Upper lobe of left lung (tissue), 6 donors: ENCODE measurements at places on chromosomes 3 and 15. TPM values are rescaled to one million over a fixed set of nuclear protein-coding genes. Genes with fewer than 3 reads are reported as not detected.

PGBD4 gene
- total RNA-seq = 0.55 TPM

STXBP5L gene
- not detected for total RNA-seq

WDR72 gene
- 2.1 TPM for total RNA-seq

RLBP1 gene
- not detected for total RNA-seq

SYNPR gene
- total RNA-seq = not detected

CCR8 gene
- total RNA-seq = not detected

ATP13A5 gene
- total RNA-seq = 0.66 TPM

MUC4 gene
- total RNA-seq = 4.6 TPM

PPARG gene
- total RNA-seq = 52.4 TPM

TRPM1 gene
- not detected for total RNA-seq

GRCh38 chr3:43043071-43043766 is 62.7 kb downstream of the POMGNT2 start:
- no peaks in the 10 kb centered on the region for H3K36me3 ChIP-seq
- H3K4me3 ChIP-seq = no peak overlapping the region
- no peaks in the 10 kb centered on the region for H3K27me3 ChIP-seq
- no peak overlapping the region for H3K27ac ChIP-seq
- H3K4me1 ChIP-seq = no peaks in the 10 kb centered on the region

- no peaks in the 10 kb centered on the region for H3K36me3 ChIP-seq
- no peak overlapping the region for H3K4me3 ChIP-seq
Measured at GRCh38 chr3:53585627-53586026, 91.2 kb downstream of the CACNA1D start.

DNA sequence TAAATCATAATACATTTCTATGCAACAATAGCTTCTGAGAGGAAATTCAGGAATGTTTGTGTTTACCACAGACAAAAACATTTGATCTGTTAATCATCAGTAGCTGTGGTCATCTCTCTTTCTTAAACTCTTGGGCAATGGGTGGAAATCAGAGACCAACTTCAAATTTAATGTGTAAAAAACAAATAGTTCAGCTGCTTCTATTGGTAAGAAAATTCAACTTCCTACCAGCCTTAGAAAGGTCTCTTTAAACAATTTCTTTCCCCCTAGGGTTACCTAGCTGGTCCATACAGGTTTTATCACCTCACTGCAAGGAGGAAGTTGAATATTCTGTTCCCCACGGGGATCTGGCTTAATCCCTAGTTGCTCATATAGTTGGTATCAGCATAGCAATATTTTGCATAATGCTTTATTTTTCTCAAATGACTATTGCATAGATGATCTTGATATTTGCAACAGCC is 20.3 kb upstream of the PPP4R2 start:
- no peaks in the 10 kb centered on the region for H3K27me3 ChIP-seq
- DNase-seq = no peak
- H3K4me3 ChIP-seq = no peak overlapping the region
- H3K36me3 ChIP-seq = no peaks in the 10 kb centered on the region
- H3K27ac ChIP-seq = no peak overlapping the region

- no peaks in the 10 kb centered on the region for H3K36me3 ChIP-seq
- H3K27me3 ChIP-seq = no peaks in the 10 kb centered on the region
- H3K4me1 ChIP-seq = no peaks in the 10 kb centered on the region
- DNase-seq = no peak
- H3K4me3 ChIP-seq = no peak overlapping the region
Measured at GRCh38 chr15:69380100-69380725, 33.9 kb upstream of the KIF23 start.

DNA sequence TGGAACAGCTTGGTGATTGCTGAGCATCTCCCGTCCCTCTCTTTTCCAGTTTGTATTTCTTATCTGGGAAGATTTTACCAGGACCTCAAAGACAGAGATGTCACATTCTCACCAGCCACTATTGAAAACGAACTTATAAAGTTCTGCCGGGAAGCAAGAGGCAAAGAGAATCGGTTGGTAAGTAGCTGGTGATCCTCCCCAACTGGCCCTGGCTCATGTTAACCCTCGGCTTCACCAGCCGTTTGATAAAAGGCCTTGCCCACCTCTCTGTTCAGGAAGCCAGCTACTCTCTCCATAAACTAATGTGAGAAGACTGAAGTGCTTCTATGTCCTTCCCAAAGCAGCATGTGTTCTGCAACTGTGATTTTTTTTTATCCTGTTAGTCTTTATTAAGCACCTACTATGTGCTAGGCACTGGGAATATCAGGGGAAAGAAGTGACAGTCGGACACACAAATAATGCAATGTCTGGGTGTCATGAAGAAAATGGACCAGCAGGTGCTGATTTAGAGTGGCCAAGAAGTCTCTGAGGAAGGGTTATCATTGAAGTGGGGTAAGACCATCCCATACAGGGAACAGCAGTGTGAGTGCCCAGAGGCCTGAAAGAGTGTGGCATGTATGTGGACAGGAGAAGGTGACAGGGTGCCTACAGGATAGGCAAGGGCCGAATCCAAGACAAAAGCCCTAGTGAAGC is 1.2 kb downstream of the MANF start:
- no peaks in the 10 kb centered on the region for H3K27me3 ChIP-seq
- peak overlapping the region; percentile 91 for H3K27ac ChIP-seq
- H3K4me3 ChIP-seq = peak overlapping the region; percentile 89
- H3K36me3 ChIP-seq = no peaks in the 10 kb centered on the region

- H3K27ac ChIP-seq = no peak overlapping the region
- H3K4me1 ChIP-seq = peaks cover 16% of the 10 kb centered on the region
- no peaks in the 10 kb centered on the region for H3K27me3 ChIP-seq
- no peaks in the 10 kb centered on the region for H3K36me3 ChIP-seq
Measured at GRCh38 chr15:40235201-40235885, 3.5 kb upstream of the PAK6 start.

- no peak overlapping the region for H3K4me3 ChIP-seq
- no peak overlapping the region for H3K27ac ChIP-seq
- no peaks in the 10 kb centered on the region for H3K4me1 ChIP-seq
- H3K36me3 ChIP-seq = no peaks in the 10 kb centered on the region
- DNase-seq = no peak
- no peaks in the 10 kb centered on the region for H3K27me3 ChIP-seq
Measured at GRCh38 chr3:58998476-58999117, 51.2 kb downstream of the CFAP20DC start.

- no peak for DNase-seq
- H3K36me3 ChIP-seq = no peaks in the 10 kb centered on the region
- peaks cover 38% of the 10 kb centered on the region for H3K4me1 ChIP-seq
- no peak overlapping the region for H3K4me3 ChIP-seq
Measured at GRCh38 chr15:77416148-77416455, 3.8 kb downstream of the PEAK1 start.

DNA sequence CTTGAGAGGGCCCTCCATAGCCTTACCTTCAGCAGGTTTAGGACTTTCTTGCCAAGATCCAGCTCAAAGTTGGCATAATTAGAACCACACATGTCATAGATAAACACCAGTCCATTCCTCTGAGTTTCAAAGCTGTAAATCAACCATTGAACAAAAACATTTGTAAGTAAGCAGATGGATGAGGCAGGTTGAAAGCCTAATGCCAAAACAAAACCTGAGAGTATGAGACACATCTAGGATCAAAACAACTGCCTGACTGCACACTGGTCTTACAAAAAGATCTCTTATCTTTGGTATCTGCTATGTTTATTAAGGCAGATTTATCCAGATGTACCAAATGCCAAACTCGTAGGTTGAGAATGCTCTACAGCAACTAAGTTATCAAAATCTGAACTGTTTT is 61.9 kb downstream of the PTPN9 start:
- no peak overlapping the region for H3K4me3 ChIP-seq
- no peak overlapping the region for H3K27ac ChIP-seq
- peaks cover 36% of the 10 kb centered on the region for H3K36me3 ChIP-seq
- DNase-seq = no peak

DNA sequence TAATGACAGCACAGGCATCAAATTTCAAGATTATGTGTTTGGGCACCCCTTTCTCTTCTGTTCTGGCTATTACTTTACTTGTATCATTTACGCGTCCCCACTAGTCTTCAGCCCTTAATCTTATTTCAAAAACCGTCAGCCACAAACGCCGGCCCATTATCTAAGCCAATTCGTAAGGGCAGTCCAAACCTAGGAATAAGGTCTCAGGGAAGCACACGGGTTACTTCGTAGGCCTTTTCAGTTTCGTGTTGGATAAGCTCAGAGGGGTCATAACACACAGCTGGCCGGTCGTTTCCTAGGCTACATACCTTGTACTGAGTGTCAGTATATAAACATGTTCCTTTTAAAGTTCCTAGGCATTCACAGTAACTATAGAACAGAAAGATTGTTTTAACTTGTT is 5.1 kb upstream of the DNAAF4 start:
- H3K4me1 ChIP-seq = no peaks in the 10 kb centered on the region
- no peak for DNase-seq
- peak overlapping the region; percentile 23 for H3K4me3 ChIP-seq

- no peak overlapping the region for H3K4me3 ChIP-seq
- DNase-seq = peak; percentile 33
- H3K27me3 ChIP-seq = no peaks in the 10 kb centered on the region
- H3K27ac ChIP-seq = no peak overlapping the region
- no peaks in the 10 kb centered on the region for H3K36me3 ChIP-seq
Measured at GRCh38 chr3:77134769-77135168, 94.9 kb downstream of the ROBO2 start.

DNA sequence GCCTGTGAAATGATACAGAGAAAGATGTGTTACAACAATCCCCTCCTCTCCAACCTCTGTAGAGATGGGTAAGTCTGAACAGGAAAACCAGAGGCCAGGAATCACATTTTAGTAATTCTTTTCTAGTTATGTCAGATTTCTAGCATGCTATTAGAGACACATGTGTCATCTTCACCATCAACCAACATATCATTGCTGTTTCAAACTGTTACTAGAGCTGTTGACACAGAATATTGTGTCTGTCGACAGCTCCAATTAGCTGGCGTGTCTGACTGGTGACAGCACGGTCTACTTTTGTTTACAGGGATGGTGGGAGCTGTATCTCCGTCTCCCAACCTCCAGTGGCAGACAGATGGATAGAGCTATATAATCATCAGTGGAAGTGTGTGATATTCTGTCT is 393.2 kb downstream of the SOX2 start:
- no peaks in the 10 kb centered on the region for H3K36me3 ChIP-seq
- no peak for DNase-seq
- H3K27ac ChIP-seq = no peak overlapping the region

DNA sequence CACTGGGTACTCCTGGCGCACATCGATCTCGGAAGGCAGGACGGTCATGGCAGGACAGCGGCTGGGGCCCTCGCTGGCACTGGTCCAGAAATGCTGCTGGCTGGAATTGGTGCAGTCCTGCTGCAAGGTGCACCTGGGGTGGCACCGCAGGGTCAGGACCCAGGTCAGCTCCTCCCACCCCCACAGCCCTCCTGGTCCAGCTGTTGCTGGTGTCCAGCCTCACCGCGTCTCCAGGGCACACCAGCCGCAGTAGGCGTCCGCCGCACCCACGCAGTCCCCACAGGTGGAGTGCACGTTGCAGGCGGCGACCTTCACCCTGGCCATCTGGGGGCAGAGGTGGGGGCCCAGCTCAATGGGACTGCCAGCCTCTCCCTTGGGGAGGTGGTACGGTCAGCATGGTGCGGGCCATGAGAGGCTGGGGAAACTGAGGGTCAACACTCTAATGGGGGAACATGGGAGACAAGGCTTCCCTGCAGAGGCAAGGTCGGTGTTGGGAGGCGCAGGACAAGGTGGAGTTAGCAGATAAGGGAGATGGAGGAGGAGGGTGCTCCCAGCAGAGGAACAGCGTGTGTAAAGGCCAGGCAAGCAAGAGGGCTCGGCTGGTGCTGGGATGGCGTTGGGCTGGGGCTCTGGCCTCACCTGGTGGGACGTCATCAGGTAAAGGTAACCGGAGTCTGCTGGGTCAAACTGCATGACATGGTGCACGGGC is 20.4 kb downstream of the PLXND1 start:
- DNase-seq = no peak
- no peaks in the 10 kb centered on the region for H3K27me3 ChIP-seq
- H3K4me3 ChIP-seq = no peak overlapping the region
- H3K27ac ChIP-seq = no peak overlapping the region
- peaks cover 68% of the 10 kb centered on the region for H3K36me3 ChIP-seq
- H3K4me1 ChIP-seq = peaks cover 42% of the 10 kb centered on the region

DNA sequence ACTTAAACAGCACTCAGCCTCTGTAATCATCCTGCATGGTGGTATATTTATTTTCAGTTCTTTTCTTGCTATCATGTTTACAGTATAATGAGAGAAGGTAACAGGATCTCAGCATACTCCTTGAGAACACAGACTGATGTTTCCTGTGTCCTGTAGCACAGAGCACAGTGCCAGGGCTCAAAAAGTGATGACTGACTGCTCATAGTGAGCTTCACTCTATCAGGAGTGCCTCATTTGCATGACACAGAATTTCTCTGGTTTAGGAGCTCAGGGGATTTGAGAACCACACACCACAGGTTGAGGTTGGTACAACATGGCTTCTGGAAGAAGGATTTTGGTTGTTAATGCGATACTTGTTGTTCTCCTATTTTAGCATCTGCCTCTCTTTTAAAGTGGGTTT is 68.5 kb upstream of the SLC2A2 start:
- no peaks in the 10 kb centered on the region for H3K27me3 ChIP-seq
- H3K4me3 ChIP-seq = no peak overlapping the region
- H3K36me3 ChIP-seq = no peaks in the 10 kb centered on the region
- peaks cover under 1% of the 10 kb centered on the region for H3K4me1 ChIP-seq
- H3K27ac ChIP-seq = no peak overlapping the region

DNA sequence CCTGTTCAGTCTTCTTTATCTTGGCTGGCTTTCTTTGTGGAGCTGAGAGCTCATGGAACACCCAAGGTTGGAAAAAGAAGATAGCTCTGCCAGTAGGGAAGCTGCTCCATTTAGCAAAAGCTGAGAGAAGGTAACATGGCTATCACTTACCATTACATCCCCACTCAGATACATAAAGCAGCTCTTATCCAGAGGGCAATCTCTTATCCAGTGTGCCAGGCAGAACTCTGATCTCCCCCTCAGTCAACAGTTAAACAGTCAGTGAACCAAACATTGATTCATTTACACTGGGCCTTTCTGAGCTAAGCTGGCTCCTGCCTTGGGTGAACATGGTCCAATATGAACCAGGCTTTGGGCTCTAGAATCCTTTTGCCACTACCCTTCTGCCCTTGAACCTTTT is 624.2 kb downstream of the NTRK3 start:
- no peaks in the 10 kb centered on the region for H3K27me3 ChIP-seq
- H3K27ac ChIP-seq = no peak overlapping the region
- no peak for DNase-seq

DNA sequence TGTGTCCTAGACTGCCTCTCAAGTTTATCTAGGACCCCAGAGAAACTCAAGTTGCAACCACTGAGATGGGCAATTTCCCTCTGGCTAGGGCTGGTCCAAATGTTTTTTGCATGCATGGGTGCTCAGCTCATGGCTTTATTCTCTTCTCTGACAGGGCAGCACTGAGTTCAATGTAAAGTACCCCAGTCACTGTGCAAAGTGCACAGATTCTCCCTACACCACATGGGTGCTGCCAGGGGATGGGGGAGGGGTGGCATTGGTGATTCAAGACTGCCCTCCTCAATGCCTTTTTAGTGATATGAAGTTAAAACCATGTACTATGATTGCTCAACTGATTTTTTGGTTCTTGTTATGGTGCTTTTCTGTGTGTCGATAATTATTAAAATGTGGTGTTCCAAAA is 14.8 kb upstream of the RAD51 start:
- H3K4me1 ChIP-seq = no peaks in the 10 kb centered on the region
- H3K4me3 ChIP-seq = no peak overlapping the region
